Activated B cell treated with CpG ODN at 0.5 μM for 24 hours (primary cell): ENCODE measurements at places on chromosomes 3 and 15.

- no peak for DNase-seq
Measured at GRCh38 chr3:101548527-101549105, 13.1 kb upstream of the TRMT10C start.

GRCh38 chr3:116135457-116136085, 309.7 kb downstream of the LSAMP start:
- DNase-seq = no peak

- DNase-seq = no peak
Measured at GRCh38 chr3:129656659-129657247, 50.3 kb upstream of the PLXND1 start.

DNA sequence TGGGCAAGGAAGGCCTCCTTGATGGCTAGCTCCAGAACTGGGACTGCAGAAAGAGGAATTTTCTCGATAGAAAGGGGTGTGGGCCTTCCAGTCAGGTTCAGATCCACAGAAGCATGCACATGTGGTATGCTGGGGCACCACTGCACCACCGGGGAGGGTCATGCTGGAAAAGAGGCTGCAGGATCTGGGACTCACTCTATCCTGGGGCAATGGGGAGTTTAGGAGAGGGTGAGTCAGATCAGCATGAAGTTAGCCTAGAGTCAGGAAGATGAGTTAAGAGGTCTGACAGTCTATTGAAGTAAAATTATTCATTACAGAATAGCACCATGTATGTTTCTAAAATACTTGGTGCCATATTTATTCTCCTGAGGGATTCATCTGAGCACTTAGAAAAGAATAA, 130.2 kb upstream of the TOPAZ1 start:
- no peak for DNase-seq

GRCh38 chr3:51982838-51983577, at the start of gene ACY1:
Gene ACY1, plus strand, starts transcription at chr3:51983535. Its CDS starts 530 bp downstream, at chr3:51984065.
- peak; percentile 70 for DNase-seq

GRCh38 chr3:119258915-119259314, 18.2 kb upstream of the B4GALT4 start:
- no peak for DNase-seq

- no peak for DNase-seq
Measured at GRCh38 chr3:123282461-123282860, 80.7 kb downstream of the SEC22A start.

DNA sequence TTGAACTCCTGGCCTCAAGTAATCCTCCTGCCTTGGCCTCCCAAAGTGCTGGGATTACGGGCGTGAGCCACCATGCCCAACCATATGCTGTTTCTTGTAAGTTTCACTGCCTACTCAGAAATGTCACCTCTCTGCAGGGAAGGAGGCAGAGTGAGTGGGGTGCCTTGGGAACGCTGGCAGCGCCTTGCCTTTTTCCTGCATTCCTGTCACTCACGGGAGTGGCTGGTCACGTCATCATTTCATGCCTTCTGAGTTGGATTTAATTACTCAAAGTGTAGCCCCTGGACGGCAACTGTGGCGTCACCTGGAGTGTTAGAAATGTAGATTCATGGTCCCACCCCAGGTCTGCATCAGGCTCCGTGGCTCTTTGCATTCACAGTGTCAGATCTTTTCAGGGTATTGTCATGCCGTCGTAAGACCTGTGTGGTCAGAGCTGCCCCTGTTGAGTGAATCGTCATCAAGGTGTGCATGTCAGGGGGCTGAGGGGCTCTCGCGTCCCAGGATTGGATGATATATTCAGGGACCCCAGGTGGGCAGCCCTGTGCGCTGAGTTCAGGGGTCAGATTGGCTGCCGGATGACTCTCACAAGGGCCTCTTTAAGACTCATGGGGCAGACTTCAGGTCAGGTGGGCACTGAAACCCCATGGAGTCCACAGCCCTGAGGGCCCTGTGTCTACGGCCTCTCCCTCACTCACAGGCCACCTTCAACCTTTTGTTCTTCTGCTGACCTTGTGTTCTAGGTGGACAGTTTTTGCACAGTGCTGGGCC, 65.9 kb upstream of the KLHL25 start:
- DNase-seq = no peak

DNA sequence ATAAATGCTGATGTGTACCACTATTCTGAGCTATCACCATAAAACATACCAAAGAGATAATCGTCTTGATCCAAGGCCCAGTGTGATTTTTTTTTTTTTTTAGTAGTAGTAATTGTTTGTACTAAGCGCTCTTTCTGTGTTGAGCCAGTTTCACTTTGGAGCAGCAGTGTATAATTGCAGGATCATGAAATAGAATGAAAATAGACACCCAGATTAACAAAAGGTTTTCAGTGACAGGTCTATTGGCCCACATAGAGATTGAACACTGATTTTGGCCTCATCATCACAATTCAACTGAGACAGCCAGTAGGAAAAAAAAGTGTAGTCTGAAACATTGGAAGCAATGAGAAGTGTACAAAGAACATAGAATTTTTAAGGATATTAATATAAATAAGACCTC, 749.8 kb downstream of the NAALADL2 start:
- DNase-seq = no peak

DNA sequence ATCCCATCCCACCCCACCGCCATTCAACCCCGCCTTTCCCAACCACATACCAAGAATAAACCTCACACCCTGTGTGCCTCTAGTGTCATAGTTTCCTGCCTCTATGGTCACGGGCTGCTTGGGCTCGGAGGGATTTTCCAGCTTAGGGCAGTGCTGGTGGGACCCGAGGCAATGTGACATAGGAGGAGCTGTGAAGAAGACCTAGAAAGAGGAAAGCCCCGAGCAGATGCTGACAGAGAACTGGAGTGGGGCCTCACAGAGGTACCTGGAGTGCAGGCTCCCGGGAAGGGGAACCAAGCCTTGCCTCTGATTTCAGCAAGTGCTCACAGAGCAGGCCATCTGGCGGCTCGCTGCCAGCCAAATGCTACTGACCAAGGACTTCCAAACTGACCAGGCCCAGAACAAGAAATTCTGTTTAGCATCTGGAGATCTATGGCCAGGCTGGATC, 27.5 kb downstream of the BHLHE40 start:
- peak; percentile 58 for DNase-seq

DNA sequence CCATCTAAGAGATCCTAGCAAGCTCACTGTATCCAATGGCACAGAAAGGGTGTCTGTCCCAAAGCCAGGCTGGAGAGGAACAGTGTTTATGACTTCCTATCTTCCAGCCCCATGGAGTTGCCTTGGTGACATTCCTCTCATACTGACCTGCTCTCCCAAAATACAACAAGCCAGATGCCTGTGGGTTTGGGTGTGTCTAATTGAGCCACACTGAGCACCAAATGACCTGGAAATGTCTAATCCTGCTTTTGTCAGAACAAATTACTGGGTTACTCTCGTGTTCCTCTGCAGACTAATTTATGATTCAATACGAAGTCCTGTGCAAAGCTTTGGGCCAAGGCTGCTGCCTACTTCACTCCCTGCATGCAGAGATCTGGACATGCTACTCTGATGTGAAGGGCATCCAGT, 98.1 kb upstream of the STRIT1 start:
- DNase-seq = no peak

- DNase-seq = no peak
Measured at GRCh38 chr15:35505141-35505540, 40.8 kb downstream of the DPH6 start.

DNA sequence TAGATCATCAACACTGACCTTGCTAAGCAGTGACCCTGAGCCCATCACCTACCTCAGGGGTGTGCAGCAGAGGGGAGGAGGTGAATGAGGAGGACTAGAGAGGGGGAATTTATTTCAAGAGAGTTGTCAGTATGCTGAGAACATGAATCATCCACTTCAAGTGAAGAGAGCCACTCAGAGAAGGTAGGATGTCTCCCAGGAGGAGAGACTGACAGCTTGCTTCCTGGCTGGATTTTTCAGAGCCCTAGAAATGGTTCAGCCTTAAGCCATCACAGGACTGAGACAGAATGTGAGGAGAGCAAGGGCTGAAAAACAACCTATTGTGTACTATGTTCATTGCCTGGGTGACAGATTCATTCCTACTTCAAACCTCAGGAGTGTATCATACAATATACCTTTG, 34.8 kb downstream of the CCNL1 start:
- no peak for DNase-seq

DNA sequence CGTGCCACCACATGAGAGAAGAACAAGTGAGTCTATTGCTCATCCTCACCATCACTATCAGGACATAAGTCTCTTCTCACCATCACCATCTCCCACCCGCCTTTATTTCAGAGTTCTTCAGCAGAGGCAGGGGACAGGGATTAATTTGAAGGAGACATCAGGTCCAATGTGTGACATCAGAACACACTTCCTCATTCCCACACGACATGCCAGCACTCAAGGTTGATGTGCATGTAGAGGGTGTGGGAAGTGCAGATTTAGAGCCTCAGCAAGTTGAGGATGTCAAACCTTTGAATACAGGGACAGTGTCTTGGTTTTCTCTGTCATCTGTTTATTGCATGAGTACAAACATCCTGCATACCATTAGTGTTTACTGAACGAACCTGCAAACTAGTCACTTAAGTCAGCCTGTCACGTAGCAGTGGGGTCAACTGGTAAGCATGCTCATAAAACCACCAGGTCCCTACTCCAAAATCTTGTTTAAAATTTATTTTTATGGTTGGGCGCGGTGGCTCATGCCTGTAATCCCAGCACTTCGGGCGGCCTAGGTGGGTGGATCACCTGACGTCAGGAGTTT, 104.4 kb downstream of the MYLK start:
- no peak for DNase-seq

GRCh38 chr3:99365396-99365795, 273.0 kb upstream of the COL8A1 start:
- no peak for DNase-seq

- no peak for DNase-seq
Measured at GRCh38 chr15:91253605-91254004, 153.5 kb downstream of the SV2B start.

DNA sequence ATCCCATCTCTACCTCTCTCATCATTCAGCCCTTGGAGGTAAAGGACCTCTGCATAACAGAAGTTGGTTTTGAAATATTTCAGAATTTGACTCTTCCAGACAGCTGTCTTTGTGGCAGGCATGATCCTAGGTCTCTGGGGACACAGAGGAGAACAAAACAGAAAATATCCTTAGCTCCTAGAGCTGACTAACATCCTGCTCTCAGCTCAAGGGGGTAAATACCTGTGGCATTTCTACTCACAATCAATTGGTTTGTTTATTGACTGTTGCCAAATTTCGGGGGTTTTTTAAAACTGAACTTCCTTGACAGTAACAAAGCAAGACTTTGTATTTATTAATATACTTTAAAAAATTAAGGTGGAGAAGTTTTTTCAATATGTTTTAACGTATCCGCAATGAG, 78.8 kb downstream of the EOMES start:
- DNase-seq = no peak

- DNase-seq = peak; percentile 20
Measured at GRCh38 chr15:99343881-99344551, 92.7 kb downstream of the LRRC28 start.

GRCh38 chr3:25096536-25096935, 331.5 kb upstream of the RARB start:
- no peak for DNase-seq

- no peak for DNase-seq
Measured at GRCh38 chr3:188956839-188957489, 214.8 kb upstream of the TPRG1 start.

GRCh38 chr3:171996178-171996817, 43.1 kb upstream of the FNDC3B start:
- DNase-seq = no peak

- no peak for DNase-seq
Measured at GRCh38 chr3:41920406-41920965, 41.4 kb downstream of the ULK4 start.

DNA sequence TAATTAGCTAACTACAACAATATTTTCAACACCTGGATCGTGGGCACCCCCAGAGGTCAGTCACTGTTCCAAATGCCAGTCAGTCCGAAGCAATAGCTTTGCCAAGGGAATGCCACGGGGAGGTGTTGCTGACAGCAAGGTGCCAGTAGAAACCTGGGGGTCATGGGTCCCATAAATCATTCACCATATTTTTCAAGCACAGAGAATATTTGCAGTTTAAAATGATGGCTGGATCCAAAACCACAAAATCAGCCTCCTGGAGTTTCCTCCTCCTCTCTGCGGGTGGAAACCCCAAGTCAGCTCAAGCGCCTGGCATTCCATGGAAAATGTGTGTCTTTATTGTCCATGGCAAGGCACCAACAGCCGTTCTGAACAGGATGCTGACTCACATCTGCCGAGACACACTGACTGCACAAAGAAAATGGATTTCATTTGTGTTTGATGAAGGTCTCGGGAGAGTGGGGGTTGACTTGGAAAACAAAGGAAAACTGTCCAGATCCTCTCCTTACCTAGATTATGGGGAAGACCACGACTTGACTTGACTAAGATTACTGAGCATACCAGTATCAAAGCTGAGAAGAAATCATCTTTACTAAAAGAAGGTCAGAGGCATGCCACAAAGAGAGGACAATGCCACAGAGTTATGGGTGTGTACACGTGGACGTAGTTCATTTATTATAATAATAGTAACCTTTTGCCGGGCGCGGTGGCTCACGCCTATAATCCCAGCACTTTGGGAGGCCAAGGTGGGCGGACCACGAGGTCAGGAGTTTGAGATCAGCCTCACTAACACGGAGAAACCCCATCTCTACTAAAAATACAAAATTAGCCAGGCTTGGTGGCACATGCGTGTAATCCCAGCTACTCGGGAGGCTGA, 26.4 kb downstream of the ANXA2 start:
- no peak for DNase-seq

DNA sequence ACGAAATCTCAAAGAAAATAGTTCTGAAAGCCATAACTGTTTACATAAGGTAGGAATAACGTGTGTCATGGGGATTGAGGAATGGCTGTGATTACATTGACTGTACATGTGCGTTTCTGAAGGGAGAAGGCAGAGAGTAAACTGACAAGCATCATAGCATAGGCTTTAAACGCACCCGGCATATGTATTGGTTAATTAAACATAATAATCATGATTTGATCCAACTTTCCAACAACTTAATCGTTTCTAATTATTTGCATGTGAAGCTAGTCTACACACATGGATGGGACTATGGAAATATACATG, 3.3 kb downstream of the TMEM108 start:
- no peak for DNase-seq

GRCh38 chr3:114584734-114585371, 291.0 kb downstream of the TIGIT start:
- no peak for DNase-seq

GRCh38 chr3:11629716-11630115, 14.0 kb downstream of the VGLL4 start:
- DNase-seq = no peak
